Bronchus fibroblast of lung (primary cell): ENCODE measurements at places on chromosomes 3 and 15. TPM values are rescaled to one million over a fixed set of nuclear protein-coding genes. Genes with fewer than 3 reads are reported as not detected.

Gene ITIH1
- not detected in 2 replicates for total RNA-seq

Gene PRSS50
- total RNA-seq, result not detected in 2 replicates

Gene PIGB
- total RNA-seq, result 8.2 and 10.4 TPM in 2 replicates

Gene GOLGA6L10
- under 0.01 and 0.34 TPM in 2 replicates for total RNA-seq

Gene EFCC1
- total RNA-seq, result not detected in 2 replicates

Gene PFKFB4
- total RNA-seq, result 8.9 and 12.3 TPM in 2 replicates

Gene RTP3
- not detected in 2 replicates for total RNA-seq

Gene IL16
- 0.34 and 1.0 TPM in 2 replicates for total RNA-seq

Gene DCUN1D1
- 12.2 and 13.4 TPM in 2 replicates for total RNA-seq

Gene GNAT1
- not detected in 2 replicates for total RNA-seq

Gene ACKR2
- total RNA-seq, result under 0.01 and 0.50 TPM in 2 replicates

Gene DUOX1
- under 0.01 TPM in 1 of 2 replicates, not detected in the other for total RNA-seq

Gene ADAMTSL3
- 1.0 TPM in 1 of 2 replicates, not detected in the other for total RNA-seq

Gene RAB6B
- 0.15 and 0.34 TPM in 2 replicates for total RNA-seq

Gene CHRNA5
- total RNA-seq, result 1.0 and 4.3 TPM in 2 replicates

Gene IRAK2
- 3.0 and 3.5 TPM in 2 replicates for total RNA-seq

Gene ABHD17C
- total RNA-seq, result 5.2 and 6.1 TPM in 2 replicates

Gene IQSEC1
- 7.6 and 8.2 TPM in 2 replicates for total RNA-seq

Gene TUSC7
- total RNA-seq, result not detected in 2 replicates

Gene MYO5C
- 0.15 and 0.50 TPM in 2 replicates for total RNA-seq

Gene P3H2
- total RNA-seq, result 6.4 and 7.3 TPM in 2 replicates

Gene GOLGA6B
- not detected in 2 replicates for total RNA-seq

Gene CPB1
- 0.15 TPM in 1 of 2 replicates, not detected in the other for total RNA-seq

Gene ERC2
- total RNA-seq, result 0.30 and 0.50 TPM in 2 replicates

Gene ARHGEF26
- total RNA-seq, result 2.4 and 3.4 TPM in 2 replicates

Gene MDFIC2
- total RNA-seq, result not detected in 2 replicates

Gene FANCD2OS
- not detected in 2 replicates for total RNA-seq
